ENCODE measurements at places on chromosomes 6 and 20. TPM values are rescaled to one million over a fixed set of nuclear protein-coding genes. Genes with fewer than 3 reads are reported as not detected.

Gene NOTCH4
- 1.9 TPM for total RNA-seq

Gene KIF13A
- 40.1 TPM for total RNA-seq

Gene BHLHE23
- total RNA-seq = not detected

Gene MATN4
- not detected for total RNA-seq

DNA sequence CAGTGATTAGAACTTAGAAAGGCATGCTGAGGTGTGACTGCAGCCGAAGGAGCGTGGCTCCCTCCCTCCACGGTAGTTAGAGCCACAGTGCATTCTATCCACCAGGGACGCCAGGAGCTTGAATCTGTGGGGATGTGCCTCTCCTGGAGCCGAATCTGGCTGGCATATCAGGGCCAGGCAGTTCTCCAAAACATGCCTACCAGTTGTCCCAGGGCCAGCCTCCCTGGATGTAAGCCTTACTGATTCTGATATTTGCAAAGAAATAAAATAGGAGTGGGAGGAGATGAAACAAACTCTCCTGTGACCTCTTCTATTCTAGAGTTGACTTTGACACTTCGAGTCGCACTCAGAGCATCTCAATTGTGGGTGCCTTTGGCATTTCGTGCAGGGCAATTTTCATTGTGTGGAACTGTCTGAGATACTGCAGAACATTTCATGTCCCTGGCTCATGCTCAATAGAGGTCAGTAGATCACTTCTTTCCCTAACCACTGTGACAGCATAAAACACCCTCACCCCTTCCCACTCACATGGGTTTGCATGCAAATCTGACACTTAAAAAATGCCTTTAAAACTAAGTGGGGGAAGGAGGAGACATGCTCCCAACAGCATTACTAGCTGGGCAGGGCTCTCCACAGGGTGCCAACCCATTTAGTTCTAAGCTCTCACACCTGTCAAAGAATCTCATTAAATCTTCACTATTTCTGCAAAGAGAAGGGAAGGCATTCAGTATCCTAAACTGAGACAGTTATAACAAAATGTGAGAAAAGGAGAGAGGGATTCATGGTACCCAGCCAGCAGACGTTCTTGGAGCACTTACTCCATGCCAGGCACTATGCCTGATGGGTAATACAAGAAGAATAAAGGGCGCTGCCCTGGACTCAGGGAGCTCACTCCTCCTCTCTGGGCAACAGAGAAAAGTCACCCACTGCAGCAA lies 378.9 kb downstream of the PREX1 start:
- DNase-seq = no peak
- peaks cover 13% of the 10 kb centered on the region for H3K27me3 ChIP-seq
- H3K4me1 ChIP-seq = no peaks in the 10 kb centered on the region
- no peak overlapping the region for H3K27ac ChIP-seq
- peaks cover 4% of the 10 kb centered on the region for H3K36me3 ChIP-seq

GRCh38 chr20:50286609-50287008 lies 96.0 kb downstream of the CEBPB start:
- H3K27ac ChIP-seq = peak overlapping the region; percentile 15
- peaks cover 30% of the 10 kb centered on the region for H3K4me1 ChIP-seq
- no peak for DNase-seq
- no peaks in the 10 kb centered on the region for H3K36me3 ChIP-seq
- peak overlapping the region; percentile 7 for H3K4me3 ChIP-seq

DNA sequence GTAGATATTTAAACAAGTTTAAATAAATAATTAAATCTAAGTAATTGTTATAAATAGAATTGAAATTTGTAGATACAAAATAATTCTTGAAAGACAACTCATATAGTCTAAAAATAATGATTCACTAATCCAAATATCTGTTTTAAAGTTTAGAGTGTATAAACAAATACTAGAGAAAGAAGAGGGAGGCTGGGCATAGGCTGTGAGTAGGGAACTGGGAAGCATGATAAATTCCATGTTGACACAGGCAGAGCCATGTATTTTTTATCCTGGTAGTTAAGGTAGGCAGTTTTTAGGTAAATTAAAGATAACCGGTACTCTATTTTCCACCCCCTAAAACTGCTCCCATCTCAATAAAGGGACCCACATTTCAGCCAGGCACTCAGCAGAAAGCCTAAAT lies 11.7 kb upstream of the RIN2 start:
- DNase-seq = no peak
- no peaks in the 10 kb centered on the region for H3K27me3 ChIP-seq
- peaks cover under 1% of the 10 kb centered on the region for H3K36me3 ChIP-seq
- H3K4me3 ChIP-seq = no peak overlapping the region

- no peak overlapping the region for H3K4me3 ChIP-seq
- no peaks in the 10 kb centered on the region for H3K4me1 ChIP-seq
- H3K36me3 ChIP-seq = peaks cover 9% of the 10 kb centered on the region
Measured at GRCh38 chr6:83867527-83868161, 8.2 kb downstream of the CYB5R4 start.

DNA sequence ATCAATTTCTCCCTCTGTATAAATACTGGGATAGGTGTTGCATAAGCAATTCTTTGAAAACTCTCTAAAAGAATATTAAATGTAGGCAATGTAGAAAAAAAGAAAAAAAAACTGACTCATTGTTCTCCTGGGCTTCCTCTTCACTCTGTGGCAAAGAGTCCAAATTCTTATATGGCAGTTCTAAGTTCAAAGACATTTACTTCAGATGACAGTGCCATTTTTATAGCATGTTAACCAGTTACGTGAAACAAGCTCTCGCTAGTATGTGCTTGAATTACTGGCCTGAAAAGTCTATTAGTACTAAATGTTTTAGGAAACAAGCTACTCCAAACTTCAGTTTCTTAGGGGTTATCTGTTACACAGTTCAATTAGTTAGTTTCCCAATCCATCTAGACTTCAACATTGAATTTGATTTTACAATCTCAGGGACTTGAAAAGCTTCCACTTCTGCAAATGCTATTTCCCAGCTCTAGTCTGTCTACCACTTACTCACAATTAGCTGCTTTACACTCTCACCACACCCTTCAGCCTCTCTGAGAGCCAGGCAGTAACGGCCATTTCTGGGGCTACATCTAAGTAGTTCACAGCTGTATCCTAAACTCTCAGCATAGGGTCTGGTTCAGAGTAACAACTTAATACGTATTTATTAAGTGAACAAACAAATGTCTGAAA lies 100.4 kb downstream of the OGFRL1 start:
- no peak overlapping the region for H3K27ac ChIP-seq
- peaks cover 23% of the 10 kb centered on the region for H3K4me1 ChIP-seq
- H3K27me3 ChIP-seq = no peaks in the 10 kb centered on the region
- H3K4me3 ChIP-seq = no peak overlapping the region
- peaks cover 4% of the 10 kb centered on the region for H3K36me3 ChIP-seq
- no peak for DNase-seq

GRCh38 chr20:57317789-57318371 lies 11.7 kb upstream of the SPO11 start:
- H3K36me3 ChIP-seq = no peaks in the 10 kb centered on the region
- DNase-seq = peak; percentile 25
- peak overlapping the region; percentile 40 for H3K27ac ChIP-seq

GRCh38 chr6:95866732-95867131 lies 149.0 kb upstream of the FUT9 start:
- no peak overlapping the region for H3K4me3 ChIP-seq
- H3K27me3 ChIP-seq = no peaks in the 10 kb centered on the region
- H3K4me1 ChIP-seq = no peaks in the 10 kb centered on the region

DNA sequence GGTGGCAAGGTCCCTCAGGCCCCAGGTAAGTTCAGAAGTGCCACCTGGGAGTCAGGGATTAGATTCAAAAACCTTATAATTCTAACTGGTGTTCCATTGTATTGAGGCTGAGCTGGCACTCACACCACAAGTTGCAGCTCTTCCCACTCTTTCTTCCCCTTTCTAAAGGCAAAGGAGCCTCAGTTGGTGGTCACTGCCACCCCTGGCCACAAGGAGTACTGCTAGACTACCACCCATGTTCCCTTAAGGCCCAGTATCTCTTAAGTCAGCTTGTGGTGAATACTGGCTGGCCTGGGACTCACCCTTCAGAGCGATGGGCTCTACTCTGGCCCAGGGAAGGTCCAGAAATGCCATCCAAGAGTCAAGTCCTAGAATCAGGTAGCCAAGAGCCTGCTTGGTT lies 421.1 kb upstream of the KHDRBS2 start:
- DNase-seq = no peak
- no peaks in the 10 kb centered on the region for H3K36me3 ChIP-seq
- no peaks in the 10 kb centered on the region for H3K27me3 ChIP-seq
- H3K27ac ChIP-seq = no peak overlapping the region
- H3K4me3 ChIP-seq = no peak overlapping the region
- no peaks in the 10 kb centered on the region for H3K4me1 ChIP-seq

DNA sequence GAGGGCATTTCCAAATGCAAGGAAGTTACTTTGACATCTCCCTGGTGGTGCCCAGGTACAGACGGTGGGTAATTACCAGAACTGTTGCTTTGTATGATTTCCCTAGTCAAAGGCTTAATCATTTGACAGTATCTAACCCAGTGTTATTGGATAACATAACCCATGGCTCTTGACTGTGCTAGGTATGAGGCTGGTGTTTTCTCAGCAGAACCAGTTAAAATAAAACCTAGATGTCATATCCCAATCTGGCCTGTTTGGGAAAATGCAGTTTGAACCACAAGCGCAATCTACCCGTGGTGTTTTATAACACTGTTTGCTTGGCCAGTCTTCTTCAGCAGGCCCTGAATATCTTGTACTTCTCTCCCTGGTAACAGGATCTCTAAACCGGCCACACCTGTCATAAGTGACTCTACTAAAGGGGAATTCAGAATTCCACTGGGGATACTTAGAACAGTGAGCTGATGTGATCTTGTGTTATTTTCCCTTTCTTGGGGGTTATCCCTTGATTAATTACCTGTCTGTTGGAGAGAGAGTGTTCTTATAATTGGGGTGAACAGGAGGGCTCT lies 32.8 kb downstream of the PPP1R14C start:
- H3K4me3 ChIP-seq = peak overlapping the region; percentile 46
- H3K36me3 ChIP-seq = no peaks in the 10 kb centered on the region
- H3K27me3 ChIP-seq = no peaks in the 10 kb centered on the region

GRCh38 chr6:81934936-81935335 lies 182.5 kb upstream of the TENT5A start:
- H3K27me3 ChIP-seq = no peaks in the 10 kb centered on the region
- H3K27ac ChIP-seq = peak overlapping the region; percentile 15
- no peak for DNase-seq
- H3K36me3 ChIP-seq = no peaks in the 10 kb centered on the region

GRCh38 chr6:43733471-43734293 lies 36.3 kb upstream of the VEGFA start:
- no peaks in the 10 kb centered on the region for H3K36me3 ChIP-seq
- DNase-seq = no peak
- no peak overlapping the region for H3K27ac ChIP-seq
- H3K4me1 ChIP-seq = no peaks in the 10 kb centered on the region

DNA sequence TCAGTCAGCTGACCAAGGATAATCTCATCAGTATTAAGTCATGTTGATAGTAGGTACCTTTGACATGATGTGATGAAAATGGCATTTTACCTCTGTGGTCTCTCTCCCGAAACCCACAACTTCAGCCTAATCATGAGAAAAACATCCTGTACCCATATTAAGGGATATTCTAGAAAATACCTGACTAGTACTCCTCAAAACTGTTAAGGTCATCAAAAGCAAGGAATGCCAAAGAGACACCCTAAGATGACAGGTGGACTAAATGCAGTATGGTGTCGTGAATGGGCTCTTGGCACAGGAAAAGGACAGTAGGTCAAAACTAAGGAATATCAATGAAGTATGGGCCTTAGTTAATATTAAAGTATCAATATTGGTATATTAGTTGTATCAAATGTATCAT lies 221.4 kb downstream of the PLCB1 start:
- no peak overlapping the region for H3K27ac ChIP-seq
- no peaks in the 10 kb centered on the region for H3K27me3 ChIP-seq
- H3K4me3 ChIP-seq = no peak overlapping the region
- no peaks in the 10 kb centered on the region for H3K4me1 ChIP-seq

DNA sequence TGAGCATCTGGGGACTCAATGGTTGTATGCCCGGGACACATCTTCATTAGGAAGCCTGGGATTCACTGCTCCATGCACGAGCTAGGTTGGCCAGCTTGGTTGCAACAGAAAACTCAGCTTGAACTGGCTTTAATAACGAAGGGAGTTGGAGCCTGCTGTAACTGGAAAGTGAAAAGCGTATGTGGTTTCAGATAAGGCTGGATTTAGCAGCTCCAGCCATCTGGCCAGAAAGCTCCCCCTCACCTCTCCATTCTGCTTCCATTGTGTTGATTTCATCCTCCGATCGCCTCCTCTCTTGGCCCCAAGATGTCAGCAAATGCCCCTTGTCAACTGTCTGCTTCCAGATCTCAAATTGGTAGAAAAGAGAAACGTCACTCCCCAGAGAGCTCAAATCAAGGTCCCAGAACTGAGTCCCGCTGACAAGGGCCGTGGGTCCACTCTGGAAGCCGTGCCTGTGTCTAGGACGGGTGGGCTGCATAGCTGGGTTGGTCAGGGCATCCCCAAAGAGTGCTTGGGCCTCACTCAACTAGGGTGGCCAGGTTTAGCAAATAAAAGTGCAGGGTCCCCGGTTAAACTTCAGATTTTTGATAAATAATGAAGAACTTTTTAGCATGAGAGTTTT lies 117.0 kb upstream of the PMEPA1 start:
- no peaks in the 10 kb centered on the region for H3K36me3 ChIP-seq

DNA sequence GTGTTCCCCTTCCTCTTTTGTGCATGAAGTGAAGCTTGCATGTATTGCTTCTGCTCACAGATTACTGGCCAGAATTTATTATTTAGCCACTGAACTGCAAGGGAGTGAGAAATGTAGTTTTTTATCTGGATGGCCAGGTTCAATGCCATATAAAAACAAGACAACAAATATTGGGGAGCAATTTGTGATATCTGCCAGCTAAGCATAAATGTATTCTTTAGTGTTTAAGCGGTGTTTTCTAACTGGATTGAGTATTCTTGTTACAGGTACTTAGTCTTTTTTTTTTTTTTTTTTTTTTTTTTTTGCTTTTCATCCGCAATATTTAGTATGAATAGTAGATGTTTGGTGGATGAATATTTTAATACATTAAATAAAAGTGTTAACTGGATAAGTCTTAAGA lies 158.2 kb downstream of the TFAP2B start:
- no peaks in the 10 kb centered on the region for H3K27me3 ChIP-seq
- DNase-seq = no peak
- H3K27ac ChIP-seq = no peak overlapping the region
- no peak overlapping the region for H3K4me3 ChIP-seq

DNA sequence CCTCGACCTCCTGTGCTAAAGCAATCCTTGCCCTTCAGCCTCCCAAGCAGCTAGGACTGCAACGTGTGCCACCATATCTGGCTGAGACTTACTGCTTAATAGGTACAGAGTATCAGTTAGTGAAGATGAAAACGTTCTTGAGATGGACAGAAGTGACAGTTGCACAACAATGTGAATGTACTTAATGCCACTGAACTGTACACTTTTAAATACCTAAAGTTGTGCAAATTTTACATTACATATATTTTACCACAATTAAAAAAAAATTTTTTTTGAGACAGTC lies 25.9 kb downstream of the NUDT3 start:
- H3K27ac ChIP-seq = no peak overlapping the region
- no peaks in the 10 kb centered on the region for H3K27me3 ChIP-seq
- no peak overlapping the region for H3K4me3 ChIP-seq
- peaks cover 11% of the 10 kb centered on the region for H3K36me3 ChIP-seq

All from type B pancreatic cell (in vitro differentiated cells).